ENCODE measurements at places on chromosomes 13 and 19.
A peak's percentile ranks its signal among the peaks of the same experiment; 100 is the strongest.

DNA sequence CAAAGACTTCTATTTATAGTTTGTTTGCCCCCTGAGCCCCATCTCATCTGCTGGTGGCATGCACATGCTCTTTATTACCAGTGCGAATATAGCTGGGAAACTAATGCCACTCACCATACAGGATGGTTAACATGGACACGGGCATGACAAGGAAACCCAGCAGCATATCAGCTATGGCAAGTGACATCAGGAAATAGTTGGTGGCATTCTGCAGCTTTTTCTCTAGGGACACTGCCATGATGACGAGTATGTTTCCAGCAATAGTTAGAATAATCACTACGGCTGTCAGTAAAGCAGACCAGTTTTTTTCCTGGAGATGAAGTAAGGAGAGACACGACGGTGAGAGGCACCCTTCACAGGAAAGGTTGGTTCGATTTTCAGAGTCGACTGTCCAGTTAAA lies 1.5 kb downstream of the HTR2A start:
- DNase-seq = no peak

DNA sequence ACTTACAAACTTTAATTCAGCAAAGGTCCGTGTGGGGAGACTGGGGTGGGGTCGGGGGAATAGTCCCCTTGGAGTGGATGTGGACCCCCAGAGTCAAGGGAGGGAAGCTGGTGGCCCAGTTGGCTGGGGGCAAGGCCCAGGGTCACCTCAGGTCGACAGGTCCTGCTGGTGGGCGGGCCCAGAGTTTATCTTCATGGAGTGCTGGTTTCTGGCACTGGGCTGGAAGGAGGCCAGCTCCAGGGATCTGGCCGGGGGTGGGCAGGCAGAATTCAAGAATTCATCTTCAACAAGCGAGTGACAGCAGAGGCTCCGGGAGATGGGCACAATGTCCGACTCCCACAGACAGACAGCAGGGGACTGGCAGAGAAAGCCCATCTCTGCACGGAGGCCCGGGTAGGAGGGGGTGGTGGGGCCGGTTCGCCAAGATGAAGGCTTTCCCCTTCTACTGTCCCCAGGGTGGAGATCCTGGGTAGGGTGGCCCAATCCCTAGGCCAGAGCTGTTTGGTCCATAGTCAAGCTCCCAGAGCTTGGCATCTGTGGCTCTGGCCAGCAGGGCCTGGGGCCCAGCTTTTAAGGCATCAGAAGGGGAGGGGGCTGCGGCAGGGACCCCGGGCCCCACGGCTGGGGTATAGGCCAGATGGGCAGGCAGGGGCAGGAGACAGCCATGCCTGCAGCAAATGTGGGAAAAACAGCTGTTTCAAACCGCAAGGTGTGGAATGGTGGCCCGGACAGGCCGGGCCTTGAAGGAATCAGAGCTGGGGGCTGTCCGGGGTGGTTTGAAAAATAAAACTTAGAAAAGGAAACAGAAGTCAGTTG lies 622 bp upstream of the FDX2 start:
- no peak for DNase-seq

DNA sequence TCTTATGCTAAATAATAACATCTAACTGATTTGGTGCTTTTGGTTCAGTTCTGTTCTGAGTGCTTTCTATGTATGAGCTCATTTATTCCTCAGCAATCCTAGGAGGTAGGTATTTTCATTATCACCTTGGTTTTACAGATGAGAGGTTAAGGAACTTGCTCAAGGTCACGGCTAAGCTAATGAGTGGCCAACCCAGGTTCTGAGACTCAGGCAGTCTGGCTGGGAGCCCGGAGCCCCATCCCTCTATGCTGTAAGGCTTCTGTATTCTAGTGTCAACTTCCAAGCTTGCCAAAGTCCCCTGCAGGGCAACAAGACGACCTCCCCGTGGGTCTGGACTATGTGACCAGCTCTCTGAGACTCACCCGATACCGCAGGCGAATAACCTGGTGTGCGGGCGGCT lies 60.5 kb downstream of the PARP4 start:
- no peak for DNase-seq

DNA sequence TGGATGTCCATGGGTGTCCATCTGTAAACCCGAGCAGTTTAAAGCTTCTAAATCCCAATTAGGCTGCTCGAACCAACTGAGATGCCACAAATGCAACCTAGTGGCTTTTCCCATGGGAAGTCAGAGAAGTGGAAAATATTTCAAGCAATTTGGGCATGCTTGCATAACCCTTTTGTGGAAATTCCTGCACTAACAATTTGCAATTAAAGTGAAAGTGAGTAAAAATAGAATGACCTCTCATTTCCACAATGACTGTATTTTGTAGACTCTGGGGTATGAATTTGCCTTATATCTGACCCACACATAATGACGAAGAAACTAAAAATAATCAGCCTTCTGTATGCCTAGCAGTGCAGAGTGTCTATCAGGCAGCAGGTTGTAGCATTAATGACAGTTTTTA lies 91.8 kb upstream of the TSC22D1 start:
- DNase-seq = peak; percentile 61

- DNase-seq = peak; percentile 94
Observed at GRCh38 chr19:55341171-55341588, 1.5 kb downstream of the KMT5C start.

GRCh38 chr19:38250821-38251563 lies 5.2 kb downstream of the PPP1R14A start:
- no peak for DNase-seq

GRCh38 chr13:44013758-44014291 lies 134.1 kb downstream of the LACC1 start:
- no peak for DNase-seq

- no peak for DNase-seq
Observed at GRCh38 chr13:107157271-107157670, 589.3 kb upstream of the ARGLU1 start.

- DNase-seq = no peak
Observed at GRCh38 chr13:36352350-36352749, 6.2 kb upstream of the SPART start.

GRCh38 chr13:113417008-113417751 lies 36.1 kb downstream of the ADPRHL1 start:
- DNase-seq = no peak

DNA sequence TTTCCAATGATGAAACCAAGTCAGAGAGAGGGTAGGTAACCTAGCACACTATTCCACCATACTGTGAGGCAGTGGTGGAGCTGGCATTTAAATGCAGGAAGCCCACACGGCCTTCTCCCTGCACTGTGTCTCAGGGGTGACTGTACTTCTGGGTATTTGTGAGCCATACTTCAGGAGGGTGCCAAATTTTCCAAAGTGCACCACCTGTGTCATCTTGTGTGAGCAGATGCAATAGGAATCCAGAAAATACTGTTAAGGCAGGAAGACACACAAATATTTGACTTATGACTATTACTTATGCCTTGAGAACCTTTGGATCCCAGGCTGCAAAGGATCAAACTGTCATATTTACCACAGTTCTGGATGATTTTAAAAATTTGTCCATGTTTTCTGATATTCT lies 17.3 kb downstream of the ZNF229 start:
- no peak for DNase-seq

DNA sequence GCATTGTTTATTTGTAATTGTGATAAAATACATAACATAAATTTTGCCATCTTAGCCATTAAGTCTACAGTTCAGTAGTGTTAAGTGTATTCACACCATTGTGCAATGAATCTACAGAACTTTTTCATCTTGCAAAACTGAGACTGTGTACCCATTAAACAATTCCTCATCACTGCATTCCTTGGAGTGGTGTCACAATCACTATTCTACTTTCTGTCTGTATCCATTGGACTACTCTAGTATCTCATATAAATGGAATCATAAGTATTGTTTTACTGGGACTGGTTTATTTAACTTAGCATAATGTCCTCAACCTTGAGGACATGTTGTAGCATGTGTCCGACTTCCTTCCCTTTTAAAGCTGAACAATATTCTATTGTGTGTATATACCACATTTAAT lies 36.8 kb downstream of the UFM1 start:
- DNase-seq = no peak

GRCh38 chr13:41590643-41591042 lies 133.3 kb downstream of the RGCC start:
- DNase-seq = no peak

GRCh38 chr13:31864307-31864706 lies 125.0 kb downstream of the RXFP2 start:
- no peak for DNase-seq
